ENCODE measurements at places on chromosomes 3 and 15. TPM values are rescaled to one million over a fixed set of nuclear protein-coding genes. Genes with fewer than 3 reads are reported as not detected.

The EIF3J gene
- 31.0 TPM for polyA plus RNA-seq

The CHRNA3 gene
- polyA plus RNA-seq: not detected

The CYP1A2 gene
- polyA plus RNA-seq: not detected

The DUOX1 gene
- polyA plus RNA-seq: 0.19 TPM

The BCL2A1 gene
- 28.0 TPM for polyA plus RNA-seq

The COLQ gene
- 9.7 TPM for polyA plus RNA-seq

The PRSS50 gene
- not detected for polyA plus RNA-seq

The CAMK2N2 gene
- polyA plus RNA-seq: not detected

DNA sequence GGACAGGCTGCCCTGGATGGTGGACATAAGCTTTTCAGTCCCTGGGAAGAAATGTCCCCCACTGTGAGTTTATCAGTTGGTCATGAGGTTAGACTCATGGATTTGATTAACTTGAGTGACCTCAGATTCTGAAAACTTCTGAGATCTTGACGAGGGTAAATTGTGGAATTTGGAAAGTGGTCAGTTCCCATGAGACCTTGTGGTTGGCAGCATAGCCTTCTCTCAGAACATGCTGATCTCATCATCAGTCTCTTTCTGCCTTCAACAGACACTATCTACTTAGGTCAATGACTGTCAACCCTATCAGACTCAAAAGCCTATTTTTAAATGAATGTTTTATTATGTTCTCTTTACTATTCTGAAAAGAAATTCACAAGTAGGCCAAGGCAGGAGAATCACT, 45.6 kb upstream of the NDUFB4 start:
- DNase-seq: no peak

- peak; percentile 63 for DNase-seq
These were observed 62.5 kb upstream of the ANKRD28 start for GRCh38 chr3:15860014-15860934.

- DNase-seq: peak; percentile 44
These were observed 89.3 kb upstream of the C2CD4B start for GRCh38 chr15:62254137-62254934.

- DNase-seq: no peak
These were observed 24.2 kb downstream of the STARD5 start for GRCh38 chr15:81299630-81300273.

DNA sequence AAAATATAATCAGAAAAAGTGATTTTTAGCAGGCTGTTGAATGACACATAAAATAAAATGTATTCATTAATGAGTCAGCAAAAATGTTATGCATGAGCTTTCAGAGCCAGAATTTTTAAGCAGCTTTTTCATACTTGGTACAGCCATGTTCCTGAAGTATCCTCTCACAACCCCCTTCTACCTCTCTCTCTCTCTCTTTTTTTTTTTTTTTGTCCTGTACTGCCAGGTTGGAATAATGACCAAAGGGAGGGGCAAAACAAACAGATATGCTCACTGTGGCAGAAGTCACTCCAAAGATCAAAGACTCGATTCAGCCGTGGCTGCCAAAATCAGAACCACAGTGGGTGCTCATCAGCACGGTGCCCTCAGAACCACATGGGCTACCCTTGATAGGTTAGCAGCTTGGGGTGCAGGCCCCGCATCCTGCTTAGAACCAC, 383.0 kb downstream of the ZBTB20 start:
- DNase-seq: no peak

DNA sequence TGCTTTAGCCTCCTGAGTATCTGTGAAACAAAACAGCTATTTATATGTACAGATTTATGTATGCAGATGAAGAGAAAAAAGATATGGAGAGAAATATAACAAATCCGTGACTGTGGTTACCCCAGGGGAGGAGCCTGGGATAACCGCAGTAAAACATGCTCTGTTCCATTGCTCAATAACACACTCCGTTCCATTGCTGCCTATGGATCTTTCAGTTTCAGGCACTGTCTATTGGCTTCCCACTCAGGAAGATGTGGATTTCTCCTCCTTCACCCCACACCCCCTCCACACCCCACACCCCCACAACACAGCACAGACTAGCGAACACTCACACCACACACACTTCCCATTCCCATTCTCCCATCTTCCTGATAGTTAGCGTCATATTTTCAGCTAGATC, 47.9 kb downstream of the CDCP1 start:
- DNase-seq: no peak

- DNase-seq: no peak
These were observed 8.0 kb downstream of the LRRK1 start for GRCh38 chr15:100926971-100927756.

DNA sequence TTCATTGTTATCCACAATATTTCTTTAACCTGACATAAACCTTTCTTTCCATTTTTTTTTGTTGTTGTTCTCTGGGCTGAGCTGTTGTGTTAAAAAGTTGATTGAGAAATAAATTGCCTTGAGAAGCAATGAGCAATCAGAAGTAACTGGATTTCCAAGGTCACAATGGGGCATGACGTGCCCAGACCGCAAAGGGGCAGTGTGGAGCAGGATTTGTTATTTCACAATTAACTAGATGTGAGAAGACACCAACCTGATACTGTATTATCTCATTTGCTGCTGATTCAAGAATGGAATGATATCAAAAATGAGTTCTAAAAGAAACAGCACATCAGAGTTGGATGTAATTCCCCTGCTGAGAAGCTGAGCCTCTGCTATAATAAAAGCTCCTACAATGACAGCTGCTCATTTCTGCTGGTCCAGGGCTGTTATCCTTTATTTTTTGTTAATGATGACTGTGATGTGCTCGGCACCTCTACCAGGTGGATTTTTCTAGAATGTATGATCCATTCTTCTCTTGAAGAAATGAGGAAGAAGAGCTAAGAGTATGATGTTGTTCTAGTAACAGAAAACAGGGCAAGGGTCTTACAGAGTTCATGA, 28.1 kb downstream of the CPNE4 start:
- no peak for DNase-seq

DNA sequence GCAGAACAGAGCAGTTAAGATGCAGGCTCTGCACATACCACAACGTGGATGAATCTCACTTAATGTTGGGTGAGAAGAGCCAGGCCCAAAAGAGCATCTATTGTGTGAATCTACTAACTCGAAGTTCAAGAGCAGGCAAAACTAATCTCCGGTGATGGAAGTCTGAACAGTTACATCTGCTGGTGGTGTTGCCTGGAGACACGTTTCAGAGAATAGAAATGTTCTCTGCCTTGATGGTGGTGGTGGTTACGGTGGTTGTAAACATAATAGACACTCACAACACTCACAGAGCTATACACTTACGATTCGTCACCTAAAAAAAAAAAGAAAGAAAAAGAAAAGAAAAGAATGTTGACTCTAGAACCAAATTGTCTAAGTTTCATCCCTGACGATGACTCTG, 86.8 kb downstream of the LIPC start:
- no peak for DNase-seq

DNA sequence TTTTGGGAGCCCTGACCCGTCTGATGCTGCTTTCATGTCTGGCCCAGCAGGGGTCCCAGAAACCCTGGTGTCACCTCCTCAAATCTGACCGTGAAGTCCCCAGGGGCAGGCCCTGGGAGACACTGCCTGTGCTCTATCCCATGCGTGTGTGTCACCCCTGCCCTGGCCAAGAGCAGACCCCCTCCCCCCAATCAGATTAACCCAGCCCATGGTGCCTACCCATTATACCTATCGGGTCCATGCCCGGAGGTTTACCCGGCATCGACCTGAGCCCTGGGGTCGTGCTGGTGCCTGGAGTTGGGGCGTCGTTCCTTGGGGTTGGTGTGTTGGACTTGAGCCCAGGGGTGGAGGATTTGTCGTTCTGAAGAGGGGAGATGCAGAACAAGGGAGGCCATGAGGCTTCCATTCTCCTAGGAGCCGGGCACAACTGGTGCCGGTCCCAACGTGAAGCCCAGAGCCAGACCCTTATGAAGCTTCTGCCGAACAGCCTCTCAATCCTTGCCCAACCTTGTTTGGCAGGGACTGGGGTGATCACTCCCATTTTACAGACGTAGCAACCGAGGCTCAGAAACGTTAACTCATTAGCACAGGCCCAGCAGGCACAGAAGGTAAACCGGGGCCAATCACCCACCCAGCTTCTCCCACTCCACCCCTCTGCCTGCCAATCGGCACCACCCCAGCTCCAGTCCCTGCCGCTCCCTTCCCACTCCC, 39.6 kb downstream of the TLE3 start:
- no peak for DNase-seq

DNA sequence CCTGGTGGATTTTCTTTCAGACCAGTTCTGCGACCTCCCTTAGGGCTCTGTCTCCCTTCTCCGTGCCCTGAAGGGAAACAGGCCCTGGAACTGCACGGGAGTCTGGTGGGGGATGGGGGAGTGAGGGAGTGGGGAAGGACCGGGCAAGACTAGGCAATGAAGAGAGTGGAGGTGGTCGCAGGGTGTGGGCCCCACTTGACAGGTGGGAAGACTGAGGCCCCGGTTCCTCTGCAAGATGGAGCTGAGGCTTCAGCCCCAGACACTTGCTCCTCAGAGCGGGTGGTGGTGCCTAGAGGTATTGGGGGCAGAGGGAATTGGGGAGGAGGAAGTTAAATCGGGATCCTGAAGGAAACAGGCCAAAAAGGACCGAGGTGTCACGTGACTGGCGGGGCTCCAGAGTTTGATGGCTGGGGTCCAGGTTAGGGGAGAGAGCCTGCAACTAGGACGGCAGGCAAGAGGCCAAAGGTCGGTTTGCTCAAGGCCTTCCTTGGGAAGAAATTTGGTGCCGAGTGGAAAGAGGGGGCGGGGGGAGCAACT, 597 bp upstream of the CAMK1 start:
- DNase-seq: no peak

DNA sequence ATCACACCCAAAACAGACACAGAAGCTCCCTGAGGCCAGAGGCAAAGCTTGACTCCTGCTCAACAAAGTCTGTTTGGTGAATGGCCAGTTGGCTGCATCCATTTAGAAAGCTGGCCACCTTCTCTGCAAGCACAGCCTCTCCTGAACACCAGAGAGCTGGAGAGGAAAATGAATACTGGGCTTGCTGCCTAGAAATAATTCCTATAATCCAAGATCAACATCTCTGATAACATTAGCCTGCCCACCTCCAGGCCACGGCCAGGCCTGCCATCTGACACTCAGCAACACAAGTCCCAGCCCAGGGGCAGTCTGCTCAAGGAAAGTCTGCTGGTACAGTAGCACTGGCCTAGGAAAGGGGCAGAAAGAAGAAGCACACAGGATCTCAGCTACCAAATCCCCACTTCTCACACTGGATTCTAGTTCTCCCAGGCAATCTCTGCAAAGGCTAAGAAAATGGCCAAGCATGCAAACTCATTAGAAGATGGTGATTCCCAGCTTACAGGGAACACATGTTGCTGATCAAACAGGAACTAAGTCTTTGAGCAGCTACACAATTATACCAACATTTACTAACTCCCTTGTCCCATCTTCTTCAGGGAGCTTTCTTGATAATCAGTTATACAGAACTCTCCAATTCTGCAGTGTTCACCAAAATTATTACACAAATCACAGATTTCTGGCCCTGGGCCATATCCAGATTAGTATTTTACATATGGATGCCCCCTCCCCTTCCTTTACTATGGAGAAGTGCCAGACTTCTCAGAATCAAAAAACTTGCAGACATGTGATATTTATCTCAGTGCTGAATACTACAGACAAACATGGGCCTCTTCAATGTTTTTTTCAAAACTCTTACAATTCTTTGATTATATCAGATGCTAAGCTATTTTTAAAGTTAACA, 9.9 kb downstream of the TBC1D2B start:
- no peak for DNase-seq

DNA sequence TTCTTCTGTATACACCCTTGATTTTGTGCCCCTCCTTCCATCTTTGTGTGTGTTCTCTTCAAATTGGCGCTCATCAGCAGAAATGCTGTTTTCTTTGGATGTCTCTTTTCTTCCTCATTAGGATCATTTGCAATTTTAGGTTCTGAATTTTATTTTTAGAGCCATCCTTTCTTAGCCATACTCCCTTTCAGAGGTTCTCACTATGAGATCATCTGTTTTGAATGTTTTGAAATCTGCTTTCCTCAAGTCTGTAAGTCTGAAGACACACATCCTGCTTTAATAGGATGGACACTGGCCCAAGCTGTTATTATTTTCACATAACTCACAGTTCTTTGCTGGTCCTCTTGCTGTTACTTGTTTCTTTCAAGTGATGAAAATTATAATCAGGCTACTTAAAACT, 124.8 kb downstream of the BDH1 start:
- no peak for DNase-seq

- DNase-seq: no peak
These were observed 1.5 kb upstream of the PLXNB1 start for GRCh38 chr3:48431224-48432029.

DNA sequence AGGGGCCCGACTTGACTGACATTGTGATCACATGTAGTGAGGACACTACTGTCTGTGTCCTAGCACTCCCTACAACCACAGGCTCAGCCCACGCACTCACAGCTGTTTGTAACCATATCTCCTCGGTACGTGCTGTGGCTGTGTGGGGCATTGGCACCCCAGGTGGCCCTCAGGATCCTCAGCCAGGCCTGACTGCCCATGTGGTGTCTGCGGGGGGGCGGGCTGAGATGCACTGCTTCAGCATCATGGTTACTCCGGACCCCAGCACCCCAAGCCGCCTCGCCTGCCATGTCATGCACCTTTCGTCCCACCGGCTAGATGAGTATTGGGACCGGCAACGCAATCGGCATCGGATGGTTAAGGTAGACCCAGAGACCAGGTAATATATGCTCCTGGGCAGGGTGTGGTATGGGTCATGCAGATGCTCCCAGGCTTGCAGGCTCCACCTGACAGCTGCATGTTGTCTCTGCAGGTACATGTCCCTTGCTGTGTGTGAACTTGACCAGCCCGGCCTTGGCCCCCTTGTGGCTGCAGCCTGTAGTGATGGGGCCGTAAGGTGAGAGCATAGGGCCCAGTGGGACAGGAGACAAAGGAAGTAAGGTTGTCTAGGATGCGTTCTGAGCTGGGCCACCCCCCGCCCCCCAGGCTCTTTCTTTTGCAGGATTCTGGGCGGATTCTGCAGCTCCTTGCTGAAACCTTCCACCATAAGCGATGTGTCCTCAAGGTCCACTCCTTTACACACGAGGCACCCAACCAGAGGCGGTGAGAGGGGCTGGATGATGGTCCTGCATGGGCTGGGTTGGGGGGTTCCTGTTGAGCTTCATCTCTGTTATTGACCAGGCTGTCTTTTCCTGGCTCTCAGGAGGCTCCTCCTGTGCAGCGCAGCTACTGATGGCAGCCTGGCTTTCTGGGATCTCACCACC, 4.4 kb downstream of the DALRD3 start:
- DNase-seq: peak; percentile 41

- no peak for DNase-seq
These were observed 12.2 kb downstream of the ERC2 start for GRCh38 chr3:56456117-56456516.

DNA sequence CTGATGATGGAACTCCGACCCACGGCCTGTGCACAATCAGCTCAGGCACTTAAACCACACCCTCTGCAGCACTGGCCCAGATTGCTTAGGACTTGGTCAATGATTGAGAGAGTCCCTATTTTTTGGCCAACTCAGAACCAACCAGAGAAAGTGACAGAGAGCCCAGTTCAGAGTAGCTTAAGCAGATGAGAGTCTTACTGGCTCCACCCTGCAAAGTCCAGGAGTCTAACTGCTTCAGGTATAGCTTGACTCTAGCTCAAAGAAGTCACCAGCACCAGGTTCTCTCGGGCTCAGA, 20.1 kb downstream of the SLC6A20 start:
- no peak for DNase-seq

Data from CD4-positive, alpha-beta memory T cell (primary cell).